ENCODE measurements at places on chromosomes 16 and 17. TPM values are rescaled to one million over a fixed set of nuclear protein-coding genes. Genes with fewer than 3 reads are reported as not detected.

DNA sequence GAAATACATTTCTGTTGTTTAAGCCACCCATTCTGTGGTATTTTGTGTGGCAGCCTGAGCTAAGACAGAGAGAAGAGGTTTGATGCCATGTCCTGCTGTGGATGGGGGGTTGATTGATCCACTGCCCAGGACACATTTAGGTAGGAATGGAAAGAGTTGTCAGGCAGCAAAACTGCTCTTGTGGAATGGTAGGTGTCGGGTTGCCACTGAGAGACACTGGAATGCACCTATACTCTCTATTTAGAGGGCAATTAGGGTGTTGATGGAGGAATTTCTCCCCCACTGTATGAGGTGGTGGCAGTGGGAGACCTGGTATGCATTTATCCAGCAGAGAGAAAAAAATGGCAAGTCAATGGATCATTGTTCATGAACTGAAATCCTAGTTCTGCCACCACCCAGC, 30.9 kb downstream of the CBLN1 start:
- no peaks in the 10 kb centered on the region for H3K27me3 ChIP-seq
- no peak overlapping the region for H3K4me3 ChIP-seq
- no peak overlapping the region for H3K27ac ChIP-seq

GRCh38 chr16:65961476-65962143, 404.9 kb upstream of the CDH5 start:
- H3K4me3 ChIP-seq: no peak overlapping the region
- no peak overlapping the region for H3K27ac ChIP-seq
- no peaks in the 10 kb centered on the region for H3K4me1 ChIP-seq
- H3K36me3 ChIP-seq: no peaks in the 10 kb centered on the region

- peaks cover 45% of the 10 kb centered on the region for H3K4me1 ChIP-seq
- peaks cover 16% of the 10 kb centered on the region for H3K36me3 ChIP-seq
- peak; percentile 100 for DNase-seq
- peak overlapping the region; percentile 92 for H3K27ac ChIP-seq
- H3K4me3 ChIP-seq: peak overlapping the region; percentile 98
These were observed 388 bp upstream of the AKTIP start for GRCh38 chr16:53503270-53503923.

DNA sequence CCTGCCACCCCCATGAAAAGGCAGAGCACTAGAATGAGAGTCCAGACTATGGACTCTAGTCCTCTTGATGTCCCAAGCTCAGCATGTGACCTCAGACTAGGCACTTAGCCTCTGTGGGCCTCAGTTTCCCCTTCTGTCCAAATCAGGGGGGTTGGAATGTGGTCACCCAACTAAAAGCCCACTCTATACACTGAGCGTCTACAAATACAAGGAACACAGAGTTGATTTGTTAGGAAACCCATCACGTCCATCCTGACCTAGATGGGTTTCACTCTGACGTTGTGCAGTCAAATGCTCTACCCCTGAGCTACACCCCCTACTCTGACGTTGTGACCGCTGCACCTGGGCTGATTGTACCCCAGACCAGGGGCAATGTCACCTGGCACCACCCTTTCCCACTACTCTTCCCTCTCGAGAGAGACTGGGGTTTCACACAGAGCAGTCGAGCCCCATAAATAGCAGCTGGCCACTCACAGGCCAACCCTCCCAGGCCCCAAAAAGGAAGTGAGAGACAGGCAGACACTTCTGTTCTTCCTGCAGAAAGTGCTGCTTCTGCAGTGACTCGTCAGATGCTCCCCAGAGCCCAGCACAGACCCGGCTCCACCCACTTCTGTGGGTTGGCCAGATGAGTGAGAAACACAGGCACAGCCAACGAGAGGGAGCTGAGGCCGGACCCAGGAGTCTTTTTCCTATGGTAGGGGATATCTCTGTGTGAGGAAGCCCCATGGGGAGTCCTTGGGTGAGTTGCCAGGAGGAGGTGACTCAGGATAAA, 16.1 kb upstream of the TNFRSF13B start:
- H3K27ac ChIP-seq: peak overlapping the region; percentile 82
- H3K4me3 ChIP-seq: no peak overlapping the region
- peaks cover 4% of the 10 kb centered on the region for H3K4me1 ChIP-seq

GRCh38 chr17:45230410-45230786, 8.7 kb downstream of the FMNL1 start:
- H3K27me3 ChIP-seq: no peaks in the 10 kb centered on the region
- no peak overlapping the region for H3K4me3 ChIP-seq
- DNase-seq: no peak
- H3K36me3 ChIP-seq: no peaks in the 10 kb centered on the region

GRCh38 chr17:55576237-55576995, 65.2 kb upstream of the SMIM36 start:
- H3K36me3 ChIP-seq: no peaks in the 10 kb centered on the region
- H3K4me3 ChIP-seq: peak overlapping the region; percentile 57
- no peaks in the 10 kb centered on the region for H3K27me3 ChIP-seq

- no peaks in the 10 kb centered on the region for H3K36me3 ChIP-seq
These were observed 28.8 kb upstream of the NXPH3 start for GRCh38 chr17:49546546-49547535.

GRCh38 chr17:34068571-34068970, 186.5 kb upstream of the CCL2 start:
- H3K27ac ChIP-seq: no peak overlapping the region
- peaks cover 29% of the 10 kb centered on the region for H3K4me1 ChIP-seq
- no peaks in the 10 kb centered on the region for H3K27me3 ChIP-seq

DNA sequence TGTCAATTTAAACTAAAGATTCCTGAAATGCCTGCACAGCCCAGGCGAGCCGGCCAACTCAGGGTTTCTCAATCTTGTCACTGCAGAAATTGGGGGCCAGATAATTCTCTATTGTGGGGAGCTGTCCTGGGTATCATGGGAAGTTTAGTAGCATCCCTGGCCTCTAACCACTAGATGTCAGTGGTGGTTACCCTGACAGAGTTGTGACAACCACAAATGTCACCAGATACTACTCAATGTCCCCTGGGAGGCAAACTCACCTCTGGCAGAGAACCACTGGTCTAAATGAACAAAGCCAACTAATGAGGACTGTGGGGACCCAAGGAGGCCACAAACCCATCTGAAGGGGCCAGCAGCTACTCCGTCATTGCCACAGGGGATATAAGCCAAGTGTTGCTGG, 90.9 kb downstream of the MYH11 start:
- H3K27me3 ChIP-seq: no peaks in the 10 kb centered on the region
- no peak for DNase-seq
- H3K4me3 ChIP-seq: no peak overlapping the region
- H3K4me1 ChIP-seq: peaks cover 17% of the 10 kb centered on the region
- H3K27ac ChIP-seq: no peak overlapping the region
- H3K36me3 ChIP-seq: no peaks in the 10 kb centered on the region

DNA sequence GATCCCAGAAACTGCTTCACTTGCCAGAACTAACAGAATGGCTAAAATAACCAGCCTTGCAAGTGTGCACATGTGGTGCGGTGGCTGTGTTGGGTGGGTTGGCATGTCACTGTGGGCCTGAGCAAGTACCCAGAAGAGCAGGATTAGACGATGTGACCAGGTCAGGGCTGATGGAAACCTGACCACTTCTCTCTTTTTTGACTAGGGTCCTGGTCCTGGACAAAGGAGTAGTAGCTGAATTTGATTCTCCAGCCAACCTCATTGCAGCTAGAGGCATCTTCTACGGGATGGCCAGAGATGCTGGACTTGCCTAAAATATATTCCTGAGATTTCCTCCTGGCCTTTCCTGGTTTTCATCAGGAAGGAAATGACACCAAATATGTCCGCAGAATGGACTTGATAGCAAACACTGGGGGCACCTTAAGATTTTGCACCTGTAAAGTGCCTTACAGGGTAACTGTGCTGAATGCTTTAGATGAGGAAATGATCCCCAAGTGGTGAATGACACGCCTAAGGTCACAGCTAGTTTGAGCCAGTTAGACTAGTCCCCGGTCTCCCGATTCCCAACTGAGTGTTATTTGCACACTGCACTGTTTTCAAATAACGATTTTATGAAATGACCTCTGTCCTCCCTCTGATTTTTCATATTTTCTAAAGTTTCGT, 16.7 kb downstream of the ANKRD40 start:
- no peaks in the 10 kb centered on the region for H3K27me3 ChIP-seq
- H3K27ac ChIP-seq: peak overlapping the region; percentile 16
- peaks cover 23% of the 10 kb centered on the region for H3K4me1 ChIP-seq

GRCh38 chr16:49410226-49410625, 36.6 kb downstream of the C16orf78 start:
- no peak for DNase-seq
- no peak overlapping the region for H3K27ac ChIP-seq
- no peaks in the 10 kb centered on the region for H3K36me3 ChIP-seq

- DNase-seq: no peak
- peaks cover 7% of the 10 kb centered on the region for H3K27me3 ChIP-seq
- peaks cover 30% of the 10 kb centered on the region for H3K4me1 ChIP-seq
- H3K4me3 ChIP-seq: peak overlapping the region; percentile 57
These were observed 861 bp downstream of the RAB11FIP3 start for GRCh38 chr16:426115-426905.

- H3K36me3 ChIP-seq: peaks cover 12% of the 10 kb centered on the region
- no peak overlapping the region for H3K27ac ChIP-seq
- peaks cover 9% of the 10 kb centered on the region for H3K4me1 ChIP-seq
- H3K4me3 ChIP-seq: no peak overlapping the region
- no peaks in the 10 kb centered on the region for H3K27me3 ChIP-seq
- DNase-seq: no peak
These were observed 5.8 kb downstream of the PCTP start for GRCh38 chr17:55756689-55757088.

DNA sequence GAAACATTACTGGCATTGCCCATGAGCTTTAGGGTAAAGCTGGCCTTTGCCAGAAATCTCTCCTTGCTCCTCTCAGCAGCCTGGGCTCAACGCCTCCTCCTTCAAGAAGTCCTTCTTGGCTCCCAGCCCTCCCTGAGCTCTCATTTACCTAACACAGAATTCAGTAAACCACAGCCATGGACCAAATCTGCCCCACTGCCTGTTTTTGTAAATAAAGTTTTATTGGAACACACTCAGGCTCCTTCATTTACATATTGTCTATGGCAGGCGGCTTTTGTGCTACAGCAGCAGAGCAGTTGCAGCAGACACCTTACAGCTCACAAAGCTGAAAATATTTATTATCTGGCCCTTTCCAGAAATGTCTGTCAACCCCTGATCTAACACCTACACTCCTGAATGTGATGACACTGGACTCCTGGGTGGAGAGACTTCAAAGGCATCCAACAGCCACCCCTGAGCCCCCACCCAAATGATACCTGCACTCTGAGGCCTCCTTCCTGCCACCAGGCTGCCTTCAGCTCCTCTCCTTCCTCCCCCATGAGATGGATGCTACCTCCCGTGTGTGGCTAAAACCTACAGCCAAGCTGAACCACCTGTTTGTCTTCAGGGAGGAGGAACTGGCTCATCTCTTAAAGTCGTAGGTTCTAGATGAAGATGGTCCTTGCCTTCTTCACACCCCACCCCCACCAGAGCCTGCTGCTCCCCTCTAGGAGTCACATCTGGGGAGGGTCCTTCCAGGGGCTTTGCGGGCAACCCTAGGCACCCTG, 41.6 kb downstream of the PIMREG start:
- no peak overlapping the region for H3K4me3 ChIP-seq
- no peaks in the 10 kb centered on the region for H3K36me3 ChIP-seq
- no peak for DNase-seq
- peak overlapping the region; percentile 44 for H3K27ac ChIP-seq
- H3K4me1 ChIP-seq: peaks cover 6% of the 10 kb centered on the region

DNA sequence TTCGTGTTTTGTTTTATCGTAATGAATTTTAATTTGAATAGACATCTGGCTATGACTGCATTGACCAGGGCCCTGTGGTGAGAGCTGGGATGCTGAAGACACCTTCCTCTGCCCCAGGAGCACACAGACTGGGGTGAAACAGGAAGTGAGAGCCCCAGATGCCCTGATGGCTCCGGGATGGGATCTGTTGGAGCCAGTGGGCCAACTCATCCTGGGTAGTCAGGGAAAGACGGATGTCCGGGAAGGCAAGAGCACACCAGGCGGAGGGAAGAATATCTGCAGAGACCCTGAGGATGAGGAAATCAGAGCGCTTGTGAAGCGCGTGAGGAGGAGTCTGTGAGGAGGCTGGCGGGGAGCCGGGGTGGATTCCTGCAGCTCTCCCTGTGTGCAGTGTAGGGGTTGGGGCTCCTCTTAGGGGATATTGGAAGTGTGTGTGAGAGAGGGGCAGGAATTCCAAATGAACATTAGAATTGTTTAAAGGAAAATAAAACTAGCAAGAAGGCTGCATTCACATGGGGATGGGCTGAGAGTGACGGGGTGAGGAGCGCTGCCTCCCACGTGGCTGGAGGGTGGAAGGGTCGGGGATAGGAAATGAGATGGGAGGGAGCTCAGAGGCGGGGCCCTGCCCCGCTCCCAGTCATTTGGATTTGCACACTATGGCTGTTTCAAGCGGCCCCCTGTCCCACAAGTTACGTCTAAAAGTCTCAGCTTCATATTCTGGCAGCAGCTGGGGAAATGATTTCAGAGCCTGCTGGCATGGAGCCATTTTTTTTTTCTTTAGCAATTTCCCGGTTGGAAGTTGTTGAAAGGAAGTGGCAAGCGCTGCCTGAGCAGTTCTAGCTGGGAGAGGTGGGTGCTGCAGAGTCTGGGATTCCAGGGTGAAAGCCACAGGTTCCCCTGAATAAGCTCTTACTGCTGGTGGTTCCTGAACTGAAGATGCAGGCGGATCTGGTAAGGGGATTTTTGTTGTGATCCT, 71.2 kb upstream of the LGALS9 start:
- no peaks in the 10 kb centered on the region for H3K36me3 ChIP-seq
- H3K4me1 ChIP-seq: peaks cover 23% of the 10 kb centered on the region
- peak overlapping the region; percentile 32 for H3K27ac ChIP-seq
- DNase-seq: no peak

GRCh38 chr16:84003038-84003437, 35.0 kb downstream of the NECAB2 start:
- H3K4me3 ChIP-seq: no peak overlapping the region
- no peaks in the 10 kb centered on the region for H3K27me3 ChIP-seq
- no peaks in the 10 kb centered on the region for H3K4me1 ChIP-seq

GRCh38 chr16:31395647-31396046, 2.5 kb downstream of the ITGAD start:
- no peak for DNase-seq
- no peak overlapping the region for H3K27ac ChIP-seq
- no peaks in the 10 kb centered on the region for H3K36me3 ChIP-seq
- no peak overlapping the region for H3K4me3 ChIP-seq
- peaks cover 27% of the 10 kb centered on the region for H3K27me3 ChIP-seq

HCRT gene
- not detected for total RNA-seq

HBQ1 gene
- total RNA-seq: not detected

ETV4 gene
- total RNA-seq: 3.7 TPM

FA2H gene
- total RNA-seq: 2.9 TPM

LONP2 gene
- 30.9 TPM for total RNA-seq

CCL8 gene
- not detected for total RNA-seq

BAIAP3 gene
- 0.68 TPM for total RNA-seq

CCL3 gene
- not detected for total RNA-seq

KRT15 gene
- total RNA-seq: 2,833 TPM
